CD4-positive, CD25-positive, alpha-beta regulatory T cell (primary cell): ENCODE measurements at places on chromosomes 11 and 22. TPM values are rescaled to one million over a fixed set of nuclear protein-coding genes. Genes with fewer than 3 reads are reported as not detected.
A peak's percentile ranks its signal among the peaks of the same experiment; 100 is the strongest.

CRYBA4 gene
- 0.59 TPM for polyA plus RNA-seq

DNA sequence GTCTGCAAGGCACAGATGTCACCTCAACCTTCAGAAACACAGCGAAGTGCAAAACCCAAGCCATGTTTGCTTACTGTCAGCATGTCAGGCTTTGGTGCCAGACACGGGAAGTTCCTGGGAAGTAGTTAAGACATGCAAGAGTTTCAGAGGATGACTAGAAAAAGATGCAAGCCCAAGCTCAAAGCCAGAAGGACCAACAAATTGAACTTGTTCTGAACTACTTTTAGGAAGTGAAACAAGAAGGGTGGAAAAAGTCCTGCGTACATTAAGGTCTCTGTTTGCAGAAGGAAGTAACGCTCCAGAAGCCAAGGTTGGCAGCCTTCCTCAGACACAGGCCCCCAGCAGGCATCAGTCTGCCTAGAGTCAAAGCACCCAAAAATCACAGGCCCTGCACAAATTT lies 2.6 kb downstream of the AP1B1 start:
- H3K27me3 ChIP-seq: no peaks in the 10 kb centered on the region
- H3K36me3 ChIP-seq: peaks cover 22% of the 10 kb centered on the region
- DNase-seq: no peak

- H3K4me1 ChIP-seq: no peaks in the 10 kb centered on the region
- no peaks in the 10 kb centered on the region for H3K27me3 ChIP-seq
- no peak for DNase-seq
- no peak overlapping the region for H3K27ac ChIP-seq
- no peak overlapping the region for H3K4me3 ChIP-seq
These were observed 6.5 kb upstream of the KCNQ1OT1 start for GRCh38 chr11:2706321-2706720.

- no peak for DNase-seq
- H3K27me3 ChIP-seq: no peaks in the 10 kb centered on the region
- H3K4me3 ChIP-seq: no peak overlapping the region
- no peaks in the 10 kb centered on the region for H3K36me3 ChIP-seq
- no peaks in the 10 kb centered on the region for H3K4me1 ChIP-seq
- no peak overlapping the region for H3K27ac ChIP-seq
These were observed 632.7 kb upstream of the CHORDC1 start for GRCh38 chr11:90855531-90855930.

DNA sequence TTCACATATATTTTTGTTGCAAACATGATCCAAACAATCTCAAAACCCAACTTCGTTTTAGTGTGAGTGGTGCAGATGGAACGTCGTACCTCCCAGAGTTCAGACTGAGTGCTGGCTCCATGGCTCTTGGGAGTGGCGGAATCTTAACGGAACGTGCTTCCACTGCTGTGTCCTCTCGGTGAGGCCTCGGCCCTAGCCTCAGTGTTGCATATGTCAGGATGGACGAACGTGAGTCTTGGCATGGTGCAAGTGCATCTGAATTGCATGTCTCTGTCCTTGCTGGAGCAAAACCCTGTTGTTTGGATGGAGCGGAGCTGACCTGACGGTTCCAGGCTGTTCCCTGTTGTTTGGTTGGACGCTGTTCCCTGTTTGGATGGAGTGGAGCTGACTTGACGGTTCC lies 306.8 kb downstream of the TBC1D22A start:
- H3K4me3 ChIP-seq: no peak overlapping the region
- H3K27ac ChIP-seq: no peak overlapping the region
- H3K4me1 ChIP-seq: peaks cover 9% of the 10 kb centered on the region
- H3K27me3 ChIP-seq: no peaks in the 10 kb centered on the region
- DNase-seq: no peak
- H3K36me3 ChIP-seq: peaks cover 5% of the 10 kb centered on the region

MS4A3 gene
- polyA plus RNA-seq: not detected

DNA sequence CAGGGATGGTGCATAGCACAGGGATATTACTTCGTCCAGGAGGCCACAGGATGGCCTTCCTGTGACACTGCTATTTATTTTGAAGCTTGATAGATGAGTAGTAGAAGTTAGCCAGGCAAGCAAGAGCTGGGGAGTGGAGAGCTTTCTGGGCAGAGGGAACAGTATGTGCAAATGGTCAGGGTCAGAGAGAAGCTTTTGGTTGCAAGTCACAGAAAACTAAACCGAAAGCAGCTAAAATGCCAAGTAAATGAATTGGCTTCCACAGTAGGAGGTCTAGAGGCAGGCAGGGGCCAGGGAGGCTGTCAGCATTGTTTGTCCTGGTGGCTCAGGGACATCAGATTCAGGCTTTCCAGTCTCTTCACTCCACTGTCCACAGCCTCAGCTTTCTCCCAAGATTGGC lies 247.5 kb downstream of the GRIK4 start:
- DNase-seq: no peak
- no peak overlapping the region for H3K4me3 ChIP-seq
- no peaks in the 10 kb centered on the region for H3K4me1 ChIP-seq

OR52A1 gene
- polyA plus RNA-seq: not detected

- no peaks in the 10 kb centered on the region for H3K4me1 ChIP-seq
- no peak overlapping the region for H3K4me3 ChIP-seq
- H3K27me3 ChIP-seq: peaks cover 1% of the 10 kb centered on the region
- H3K27ac ChIP-seq: no peak overlapping the region
These were observed 18.2 kb downstream of the ARVCF start for GRCh38 chr22:19998232-19998951.

DNA sequence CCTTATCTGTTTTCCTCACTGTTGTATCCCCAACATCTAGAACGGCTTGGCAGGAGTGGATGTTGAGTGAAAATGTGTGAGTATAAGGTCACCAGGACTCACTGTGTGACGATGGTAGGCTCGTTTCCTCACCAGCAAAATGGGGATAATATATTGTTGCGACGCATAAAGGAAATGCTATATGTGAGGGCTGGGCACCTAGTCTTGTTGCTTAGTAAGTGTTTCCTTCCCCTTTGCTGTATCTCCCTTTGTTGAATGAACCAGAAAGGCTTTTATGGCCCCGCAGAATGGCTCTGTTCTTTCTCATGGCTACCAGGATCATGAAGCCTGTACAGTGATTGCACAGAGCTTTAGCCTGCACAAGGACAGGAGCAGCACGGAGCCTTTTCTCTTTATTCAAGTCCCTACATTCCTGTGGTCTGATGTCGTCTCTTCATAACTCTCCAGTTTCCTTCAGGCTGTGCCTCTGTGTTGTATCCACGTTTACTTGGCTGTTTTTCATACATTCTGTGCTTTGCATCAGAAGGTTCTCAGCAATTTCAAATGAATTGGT lies 5.4 kb downstream of the TNRC6B start:
- H3K36me3 ChIP-seq: no peaks in the 10 kb centered on the region
- peaks cover 59% of the 10 kb centered on the region for H3K4me1 ChIP-seq
- DNase-seq: peak; percentile 64
- no peak overlapping the region for H3K27ac ChIP-seq
- H3K27me3 ChIP-seq: no peaks in the 10 kb centered on the region

SHANK3 gene
- polyA plus RNA-seq: not detected

- H3K4me3 ChIP-seq: no peak overlapping the region
- no peak overlapping the region for H3K27ac ChIP-seq
- no peaks in the 10 kb centered on the region for H3K27me3 ChIP-seq
- H3K4me1 ChIP-seq: no peaks in the 10 kb centered on the region
- no peaks in the 10 kb centered on the region for H3K36me3 ChIP-seq
These were observed 481.0 kb downstream of the SOX6 start for GRCh38 chr11:15875393-15875792.

NFAM1 gene
- polyA plus RNA-seq: 0.54 TPM

TUBA8 gene
- polyA plus RNA-seq: 0.29 TPM

CD44 gene
- polyA plus RNA-seq: 539 TPM

OR52I1 gene
- not detected for polyA plus RNA-seq
